ENCODE measurements at places on chromosomes 16 and 17.
A peak's percentile ranks its signal among the peaks of the same experiment; 100 is the strongest.

GRCh38 chr16:66275775-66276428, 90.6 kb upstream of the CDH5 start:
- DNase-seq = no peak

GRCh38 chr17:948284-948852, 31.2 kb downstream of the NXN start:
- no peak for DNase-seq

DNA sequence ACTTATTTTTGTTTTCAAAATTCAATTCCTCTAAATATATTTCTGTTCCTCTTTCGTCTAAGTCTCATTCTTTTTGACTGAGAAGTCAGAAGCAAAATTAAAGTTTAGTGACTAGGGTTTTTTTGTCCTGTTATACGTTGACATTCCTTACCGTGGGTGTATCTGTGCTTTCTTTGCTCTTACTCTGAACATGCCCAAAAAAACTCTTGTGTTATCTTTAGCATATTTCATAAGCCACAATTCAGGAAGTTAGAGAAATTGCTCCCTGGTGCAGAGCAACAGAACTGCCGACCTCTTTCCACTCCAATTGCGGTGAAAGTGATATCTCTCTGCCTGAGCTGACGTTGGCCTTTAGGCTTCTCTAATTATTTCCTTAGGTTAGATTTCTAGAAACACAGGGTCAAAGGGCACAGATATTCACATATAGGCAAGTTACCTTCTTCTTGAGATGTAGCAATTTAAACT, 65.7 kb downstream of the CENPV start:
- peak; percentile 76 for DNase-seq

- no peak for DNase-seq
These were observed 87.3 kb downstream of the C16orf78 start for GRCh38 chr16:49460786-49461470.

DNA sequence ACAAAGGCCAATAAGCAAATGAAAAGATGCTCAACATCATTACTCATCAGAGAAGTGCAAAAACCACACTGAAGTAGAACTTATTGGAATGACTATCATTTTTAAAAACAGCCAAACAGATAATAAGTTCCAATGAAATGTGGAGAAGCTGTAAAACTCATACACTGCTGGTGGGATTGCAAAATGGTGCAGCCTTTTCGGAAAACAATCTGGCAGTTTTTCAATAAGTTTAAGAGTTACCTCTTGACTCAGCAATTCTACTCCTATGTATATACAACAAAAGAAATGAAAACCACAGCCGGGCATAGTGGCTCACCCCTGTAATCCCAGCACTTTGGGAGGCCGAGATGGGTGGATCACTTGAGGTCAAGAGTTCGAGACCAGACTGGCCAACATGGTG, 49.3 kb downstream of the AKAP10 start:
- DNase-seq = no peak

DNA sequence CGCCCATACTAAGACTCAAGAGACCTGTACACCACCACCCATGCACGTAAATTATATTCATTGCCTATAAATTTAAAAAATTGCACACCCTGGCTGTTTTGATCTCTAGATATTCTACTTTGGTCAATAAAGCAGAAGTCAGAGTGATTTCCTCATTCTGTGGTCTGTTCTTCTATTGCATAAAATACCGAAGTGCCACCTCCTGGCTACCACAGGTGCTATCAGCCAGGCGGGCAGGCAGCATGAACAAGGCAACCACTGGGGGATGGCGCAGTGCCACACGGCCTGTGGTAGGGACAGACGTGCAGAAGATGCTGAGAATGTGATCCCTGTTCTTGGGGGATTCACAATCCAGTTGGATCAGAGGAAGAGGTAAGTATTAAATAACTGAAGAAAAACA, 122.3 kb downstream of the CDK5R1 start:
- no peak for DNase-seq

GRCh38 chr16:85157813-85158742, 45.8 kb upstream of the CIBAR2 start:
- DNase-seq = no peak

- no peak for DNase-seq
These were observed 21.6 kb downstream of the VAC14 start for GRCh38 chr16:70779361-70779760.

DNA sequence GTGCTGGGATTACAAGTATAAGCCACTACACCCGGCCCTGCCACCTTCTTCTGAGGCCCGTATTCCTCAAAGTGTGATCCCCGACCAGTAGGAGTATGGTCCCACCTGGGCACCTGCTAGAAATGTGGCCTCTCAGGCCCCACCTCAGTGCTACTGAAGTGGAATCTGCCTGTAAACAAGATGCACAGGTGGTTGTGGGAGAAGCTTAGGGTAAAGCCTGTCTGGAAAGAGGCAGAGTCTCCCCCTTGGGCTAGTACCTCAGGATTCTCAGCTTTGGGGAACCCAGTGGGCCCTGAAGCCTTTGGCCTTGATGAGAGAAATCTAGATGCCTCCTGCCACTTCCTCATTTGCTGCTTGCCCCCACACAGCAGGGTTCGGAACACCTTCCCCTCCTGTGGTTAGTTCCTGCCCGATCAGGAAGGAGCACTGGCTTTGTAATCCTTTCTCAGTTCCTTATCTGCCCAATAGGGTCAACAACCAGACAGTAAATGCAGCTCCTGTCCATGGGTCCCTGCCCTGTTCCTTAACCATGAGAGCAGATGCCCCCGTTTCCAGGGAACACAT, 25.2 kb downstream of the TK2 start:
- no peak for DNase-seq
